ENCODE measurements at places on chromosomes 6 and 20.

DNA sequence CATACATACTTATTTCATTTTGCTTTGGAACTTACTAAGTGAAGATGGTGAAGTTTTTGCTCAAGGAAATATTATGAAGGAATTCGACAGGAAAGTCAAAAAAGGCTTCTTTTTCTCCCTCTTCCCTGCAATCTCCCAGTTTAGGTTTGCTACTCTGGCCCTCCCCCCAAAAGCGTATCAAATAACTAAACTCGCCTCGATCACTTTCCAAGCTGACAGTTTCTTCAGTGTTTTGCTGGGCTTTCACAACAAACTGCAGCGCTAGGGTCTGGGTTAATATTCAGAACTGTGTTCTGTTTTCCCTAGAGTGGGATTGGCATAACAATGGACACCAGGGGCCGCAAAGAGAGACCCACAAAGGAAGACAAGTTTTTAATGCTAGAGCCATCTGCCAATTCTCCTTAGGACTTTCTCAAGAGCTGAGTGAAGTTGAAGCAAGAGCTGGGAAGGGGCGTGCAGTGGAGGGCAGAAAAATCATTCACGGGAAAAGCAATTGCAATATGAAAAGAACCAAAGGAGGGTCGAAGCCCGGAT is 57.8 kb downstream of the ATP9A start:
- no peak for DNase-seq

DNA sequence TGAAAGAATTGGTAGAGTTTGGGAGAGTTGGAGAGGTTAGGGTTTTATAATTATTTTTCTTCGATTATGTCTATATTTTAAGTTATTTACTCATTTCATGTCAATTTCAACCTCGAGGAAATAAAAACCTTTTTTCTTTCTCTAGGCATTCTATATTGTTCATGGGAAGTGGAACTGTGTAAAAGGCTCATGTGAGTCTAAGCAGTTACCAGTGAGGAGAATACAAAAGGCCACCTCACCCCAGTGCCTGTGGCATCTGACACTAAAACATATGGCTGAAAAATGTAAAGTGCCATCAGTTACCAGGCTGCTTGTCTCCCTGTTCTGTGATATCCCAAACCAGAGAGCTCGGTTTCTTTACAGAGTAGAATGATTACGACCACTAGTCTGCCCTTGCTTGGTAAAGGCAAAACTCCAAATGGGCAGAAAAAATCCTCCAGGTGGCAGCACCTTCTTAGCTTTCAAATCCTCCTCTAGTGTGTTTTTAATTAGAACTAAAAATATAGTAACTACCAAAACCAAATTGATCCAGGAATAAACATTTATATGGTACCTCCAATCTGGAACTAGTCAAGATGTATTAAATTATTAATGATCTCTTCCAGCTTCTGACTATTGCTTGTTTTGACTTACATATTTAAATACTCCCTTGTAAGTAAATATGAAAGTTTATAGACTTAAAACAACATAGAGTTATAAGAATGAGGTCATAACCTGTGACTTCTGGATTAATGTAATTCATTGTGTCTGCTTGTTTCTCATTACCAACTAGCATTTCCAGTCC is 122.6 kb upstream of the MCHR2 start:
- peak; percentile 91 for DNase-seq

DNA sequence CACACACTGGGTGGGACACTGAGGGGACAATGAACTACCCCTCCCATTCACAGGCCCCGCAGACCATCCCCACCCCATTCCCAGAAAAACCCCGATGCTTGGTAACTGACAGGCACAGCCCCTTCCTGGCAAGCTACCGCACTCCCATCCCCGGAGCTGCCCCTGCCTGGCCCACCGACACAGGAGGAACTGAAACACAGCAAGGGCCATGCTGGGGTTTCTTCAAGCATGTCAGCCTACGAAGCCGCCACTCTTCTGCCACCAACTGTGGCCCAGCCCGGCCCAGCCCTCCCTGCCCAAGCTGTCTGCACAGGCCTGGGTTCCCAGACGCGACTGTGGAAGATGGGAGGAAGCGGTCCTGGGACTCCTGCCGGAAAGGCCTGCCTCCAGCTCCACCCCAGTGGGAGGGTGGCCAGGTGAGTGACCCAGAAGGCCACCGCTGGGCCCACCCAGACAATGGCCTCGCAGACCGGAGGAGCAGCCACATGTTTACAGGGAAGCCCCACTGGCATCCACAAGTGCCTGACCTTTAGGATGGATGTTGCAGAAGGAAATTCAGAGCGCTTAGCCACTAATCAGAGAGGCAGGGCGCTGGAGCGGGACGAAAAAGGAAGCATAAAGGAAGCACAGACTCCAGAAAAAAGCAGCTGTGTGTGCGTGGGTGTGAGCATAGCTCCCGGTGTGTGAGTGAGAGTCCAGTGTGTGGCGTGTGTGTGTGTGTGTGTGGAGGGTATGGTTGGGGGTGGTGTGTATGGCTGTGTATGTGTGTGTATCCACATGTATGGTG is 91.6 kb downstream of the PRND start:
- no peak for DNase-seq

GRCh38 chr6:55886185-55886836 is 10.9 kb upstream of the BMP5 start:
- DNase-seq, result peak; percentile 52

- DNase-seq, result peak; percentile 94
Measured at GRCh38 chr20:52959125-52959524, 13.0 kb upstream of the TSHZ2 start.
